A549 (cell line): ENCODE measurements at places on chromosomes 12 and 14.

DNA sequence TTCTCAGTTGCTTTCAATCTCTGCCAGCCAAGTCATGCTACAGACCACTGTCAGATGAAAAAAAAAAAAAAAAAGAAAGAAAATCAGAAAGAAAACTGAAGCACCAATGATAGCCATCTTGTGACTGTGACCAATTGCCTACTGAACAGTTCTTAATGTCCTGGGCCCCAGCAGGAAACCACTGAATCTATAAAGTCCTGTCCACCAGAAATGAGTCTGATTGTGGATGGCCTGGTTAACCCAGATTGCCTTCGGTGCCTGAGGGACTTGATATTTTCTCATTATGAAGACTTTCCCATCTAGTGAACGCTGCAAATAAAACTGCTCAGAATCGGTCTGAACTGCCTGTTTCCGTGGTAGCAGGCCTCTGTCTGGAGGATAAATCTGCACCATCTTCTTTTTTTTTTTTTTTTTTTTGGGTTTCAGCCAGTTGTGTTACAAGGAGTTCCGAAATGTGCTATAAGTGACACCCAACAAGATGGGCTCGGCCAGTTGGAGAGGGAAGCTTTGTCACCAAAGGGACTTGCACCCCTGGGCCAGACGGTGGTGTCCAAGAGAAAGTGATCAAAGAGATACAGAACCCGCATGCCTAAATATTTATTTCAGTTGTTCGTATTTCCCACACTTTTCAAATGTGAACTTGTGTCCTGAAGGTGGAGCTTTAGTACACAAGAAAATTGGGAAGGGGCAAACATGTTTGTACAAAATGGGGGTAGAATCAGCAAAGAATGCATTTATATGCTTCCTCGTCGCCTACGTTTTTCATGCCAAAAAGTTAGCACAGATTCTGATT is 3.0 kb upstream of the PLXNC1 start:
- DNase-seq = peak; percentile 42

DNA sequence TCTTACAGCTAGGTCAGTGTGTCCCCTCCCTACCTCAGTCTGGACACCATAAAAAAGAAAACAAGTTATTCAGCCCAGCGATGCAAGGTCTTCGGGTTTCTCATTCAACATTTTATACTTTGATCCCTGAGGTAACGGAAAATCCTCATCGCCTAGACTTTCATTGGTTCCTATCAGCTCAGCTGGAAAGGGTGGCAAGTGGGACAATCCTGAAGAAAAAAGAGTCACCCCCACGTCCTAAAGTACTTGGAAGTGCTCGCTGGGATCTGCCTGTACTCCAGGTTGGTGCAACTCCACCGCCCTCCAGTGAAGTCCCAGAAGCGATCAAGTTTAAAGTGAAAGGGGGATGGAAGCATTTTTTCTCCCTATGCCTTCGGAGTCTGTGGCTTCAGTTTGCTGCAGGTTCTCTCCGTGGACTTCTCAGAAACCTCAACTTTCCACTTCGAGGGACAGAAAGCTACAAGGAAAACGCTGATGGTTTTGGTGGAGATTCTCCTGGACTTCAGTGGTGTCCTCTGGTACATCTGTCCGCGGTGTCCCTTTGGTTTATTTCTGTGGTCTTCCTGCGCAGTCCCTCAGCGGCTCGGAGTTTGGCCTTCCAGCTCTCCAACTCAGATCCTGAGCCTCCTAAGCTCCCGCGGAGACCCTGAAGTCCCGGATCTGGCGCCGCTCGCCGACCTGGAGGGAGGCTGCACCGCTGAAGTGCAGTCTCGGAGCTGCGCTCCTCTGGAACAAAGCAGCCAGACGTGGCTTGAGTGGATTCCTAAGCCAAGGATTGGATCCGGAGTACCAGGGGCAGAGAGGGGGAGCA is 1.8 kb upstream of the LRFN5 start:
- no peak for DNase-seq

- DNase-seq = no peak
Observed at GRCh38 chr14:47422191-47422590, 253.2 kb downstream of the MDGA2 start.

GRCh38 chr14:23047034-23047634 is 5.1 kb downstream of the PSMB11 start:
- DNase-seq = no peak

GRCh38 chr14:100072783-100073346 is 7.6 kb downstream of the EVL start:
- no peak for DNase-seq

- DNase-seq = no peak
Observed at GRCh38 chr12:19190292-19191031, 60.9 kb downstream of the PLEKHA5 start.

DNA sequence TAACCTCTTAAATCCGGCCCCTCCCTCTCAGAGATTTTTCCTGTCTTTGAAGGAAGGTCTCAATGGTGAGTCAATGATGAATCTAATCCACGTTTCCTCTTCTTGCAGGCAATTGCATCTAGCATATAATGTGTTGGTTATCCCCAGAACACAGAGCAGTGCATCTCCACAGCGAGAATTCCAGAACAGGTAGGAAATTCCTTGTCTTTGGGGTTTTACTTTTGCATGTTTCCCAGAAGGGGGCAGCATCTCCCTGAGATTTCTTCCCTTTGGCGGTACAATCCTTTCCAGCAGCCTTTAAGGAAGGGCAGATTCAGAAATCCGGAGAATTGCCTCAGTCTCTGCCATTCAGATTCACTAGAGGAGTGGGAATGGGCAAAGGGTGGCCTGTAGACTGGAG is 128.0 kb downstream of the KCNA5 start:
- peak; percentile 31 for DNase-seq

GRCh38 chr14:99075061-99075460 is 196.9 kb downstream of the BCL11B start:
- DNase-seq = no peak

GRCh38 chr14:75303381-75303789 is 24.8 kb downstream of the FOS start:
- peak; percentile 82 for DNase-seq

DNA sequence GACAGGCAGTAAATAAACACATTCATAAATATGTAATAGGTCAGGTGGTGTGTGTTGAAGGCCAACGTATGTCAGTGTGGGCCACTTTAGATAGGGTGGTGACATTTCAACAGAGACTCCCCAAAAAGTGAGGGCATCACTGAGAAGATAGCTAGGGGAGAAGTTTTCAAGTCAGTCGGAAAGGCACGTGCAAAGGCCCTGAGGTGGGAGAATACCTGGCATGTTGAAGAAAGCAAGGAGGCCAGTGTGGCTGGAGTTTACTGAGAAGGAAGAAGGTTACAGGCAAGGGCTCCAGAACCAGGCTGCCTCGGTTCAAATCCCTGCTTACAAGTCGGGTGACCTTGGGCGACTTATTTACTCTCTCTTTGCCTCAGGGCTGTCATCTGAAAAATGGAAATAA is 11.0 kb upstream of the HEBP1 start:
- DNase-seq = no peak

DNA sequence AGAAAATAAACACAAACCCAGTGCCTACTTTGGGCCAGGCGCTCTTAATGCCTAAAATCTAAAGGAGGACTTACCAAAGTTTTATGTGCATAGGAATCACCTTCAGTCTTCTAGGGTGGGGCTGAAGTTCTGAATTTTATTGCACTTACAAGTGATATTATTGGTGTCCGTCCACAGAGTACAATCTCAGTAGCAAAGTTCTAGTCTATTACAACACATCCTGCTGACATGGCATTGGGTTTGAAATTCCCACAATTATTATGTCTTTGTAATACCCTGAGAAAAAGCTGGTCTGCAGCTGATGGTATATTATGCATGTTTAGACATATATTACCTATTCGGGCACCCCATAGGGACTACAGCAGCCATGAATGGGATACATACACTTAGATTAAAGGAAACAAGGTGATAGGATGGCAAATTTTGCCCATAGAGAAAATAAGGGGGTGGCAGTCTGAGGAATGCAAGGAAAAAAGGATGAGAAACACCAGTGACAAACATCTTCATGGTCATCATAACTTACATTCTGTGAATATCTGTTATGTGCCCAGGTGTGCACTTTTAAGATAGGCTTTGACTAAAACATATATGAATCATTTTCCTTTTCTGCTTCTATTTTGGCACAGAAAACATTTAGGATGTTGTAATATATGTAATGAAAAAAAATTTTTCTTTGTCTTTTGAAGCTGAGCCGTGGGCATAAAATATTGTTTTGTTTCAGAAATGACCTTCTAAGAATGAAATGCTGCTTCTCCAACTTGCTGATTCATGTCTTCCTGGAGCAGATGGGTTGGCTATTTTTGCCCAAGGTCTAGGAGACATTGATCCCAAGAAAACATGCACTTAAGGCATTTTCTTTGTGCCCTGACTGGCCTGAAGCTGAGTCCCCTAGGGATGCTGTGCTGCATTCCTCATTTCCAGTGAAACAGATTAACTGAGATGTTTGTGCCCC is 27.2 kb upstream of the ALG10 start:
- no peak for DNase-seq

- DNase-seq = no peak
Observed at GRCh38 chr12:61863811-61864210, 396.4 kb upstream of the USP15 start.

DNA sequence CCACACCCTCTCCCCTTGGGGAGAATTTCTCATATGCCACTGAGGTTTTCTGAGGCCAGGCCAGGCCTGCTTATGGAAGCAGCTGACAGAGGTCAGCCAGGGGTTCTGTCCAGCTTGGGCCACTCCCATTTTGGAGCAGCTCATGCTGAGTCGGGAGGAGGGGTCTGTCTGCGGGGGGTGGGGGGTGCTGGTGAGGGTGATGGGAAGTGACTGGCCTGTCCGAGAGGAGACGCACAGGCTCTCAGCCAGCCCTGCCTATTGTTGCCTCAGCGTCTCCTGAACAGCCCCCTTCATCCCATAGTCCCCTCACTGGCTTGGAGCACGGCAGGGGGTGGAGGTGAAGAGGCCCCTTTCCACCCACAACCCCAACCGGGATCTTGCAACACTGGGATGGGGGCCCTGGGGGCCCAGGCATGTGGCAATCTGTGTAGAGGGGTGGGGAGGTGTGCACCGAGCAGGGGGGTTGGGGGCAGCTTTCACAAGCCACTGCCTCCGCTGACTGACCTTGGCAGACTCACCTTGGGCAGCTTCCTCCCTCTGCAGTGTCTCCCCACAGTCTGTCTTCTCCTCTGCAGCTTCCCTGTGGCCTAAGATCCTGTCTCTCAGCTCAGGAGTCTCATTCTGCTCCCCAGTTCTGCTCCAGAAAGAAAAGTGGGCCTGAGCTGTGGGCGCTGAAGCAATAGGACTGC is 5.5 kb downstream of the CEBPE start:
- no peak for DNase-seq

DNA sequence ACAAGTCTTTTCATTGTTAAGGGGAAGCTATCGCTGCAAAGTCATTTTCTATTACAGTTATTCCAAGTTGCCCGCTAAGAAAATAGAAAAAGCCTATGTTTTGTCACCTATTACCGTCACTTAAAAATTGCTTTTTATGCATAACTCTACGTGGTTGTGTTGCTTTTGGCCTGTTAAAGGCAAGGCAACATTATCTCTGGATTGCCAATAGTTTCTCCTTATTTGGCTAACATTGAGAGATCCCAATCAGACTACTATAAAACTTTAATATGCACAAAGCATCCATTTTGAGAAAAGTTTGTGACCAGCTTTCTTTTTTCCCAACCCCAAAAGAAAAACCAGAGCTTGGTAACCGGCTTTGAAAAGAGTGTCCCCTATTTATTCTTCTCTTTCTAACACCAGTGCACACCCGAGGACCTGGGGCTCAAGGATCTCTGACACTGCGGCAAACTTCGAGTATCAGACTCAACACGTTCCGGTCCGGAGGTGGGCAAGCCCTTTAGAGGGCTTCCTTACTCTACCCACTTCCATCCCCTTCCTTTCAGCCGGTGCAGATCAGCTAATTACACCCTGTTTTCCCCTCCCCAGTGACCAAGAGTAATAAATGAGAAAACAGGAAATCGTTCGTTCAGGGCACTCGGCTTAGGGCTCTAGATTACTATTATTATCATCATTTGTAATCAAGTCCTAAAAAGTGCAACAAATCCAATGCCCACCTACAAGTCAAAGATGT is 1.2 kb downstream of the PPP1R12A start:
- DNase-seq = no peak

DNA sequence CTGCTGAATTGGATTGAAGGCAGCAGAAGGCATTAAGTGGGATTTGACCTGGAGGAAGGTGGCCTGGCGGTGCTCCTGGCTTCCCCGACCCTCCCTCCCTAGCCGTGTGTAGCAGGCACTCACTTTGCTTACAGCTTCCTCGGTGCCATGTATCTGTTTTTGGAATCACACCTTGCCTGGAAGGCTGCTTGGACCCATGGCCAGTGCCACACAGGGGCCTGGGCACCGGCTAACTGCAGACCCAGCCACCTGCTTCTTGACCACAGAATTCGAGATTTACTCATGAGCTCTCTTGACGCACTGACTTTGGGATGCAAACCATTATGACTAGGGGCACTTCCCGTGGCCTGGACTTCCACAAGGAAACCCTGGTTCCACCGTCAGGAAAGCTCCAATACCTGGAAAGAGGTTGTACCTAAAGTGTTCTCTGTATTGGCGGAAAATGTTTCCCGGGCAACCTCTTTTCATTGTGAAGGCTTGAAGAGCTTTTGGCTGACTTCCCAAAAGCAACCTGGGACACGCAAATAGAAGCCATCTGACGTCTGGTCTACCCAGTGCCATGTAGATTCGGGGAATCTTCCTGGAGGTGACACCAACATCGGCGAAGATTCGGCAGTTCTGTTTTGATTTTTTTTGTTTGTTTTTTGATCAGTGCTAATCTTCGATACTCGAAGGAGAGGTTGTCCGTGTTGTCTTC is 125.6 kb upstream of the RTL1 start:
- no peak for DNase-seq

DNA sequence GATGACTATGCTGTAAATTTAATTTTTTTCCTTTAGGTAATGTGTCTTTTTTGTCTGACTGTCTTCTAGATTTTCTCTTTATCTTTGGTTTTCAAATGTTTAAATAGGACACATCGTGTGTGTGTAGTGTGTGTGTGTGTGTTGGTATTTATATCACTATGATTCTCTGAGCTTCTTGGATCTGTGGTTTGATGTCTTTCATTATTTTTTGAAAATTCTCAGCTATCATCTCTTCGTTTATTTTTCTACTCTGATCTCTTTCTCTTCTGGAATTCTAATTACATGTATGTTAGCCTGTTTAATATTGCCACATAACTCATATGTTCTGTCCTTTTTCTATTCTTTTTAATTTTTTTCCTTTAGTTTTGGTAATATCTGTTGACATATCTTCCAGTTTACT is 73.5 kb upstream of the OR10AD1 start:
- DNase-seq = no peak

- no peak for DNase-seq
Observed at GRCh38 chr12:88141425-88141773, 489 bp downstream of the CEP290 start.

- DNase-seq = no peak
Observed at GRCh38 chr12:102513272-102513671, 32.9 kb upstream of the IGF1 start.

GRCh38 chr12:77774761-77775160 is 55.9 kb upstream of the NAV3 start:
- DNase-seq = no peak
